ENCODE measurements at places on chromosomes 2 and 18.

DNA sequence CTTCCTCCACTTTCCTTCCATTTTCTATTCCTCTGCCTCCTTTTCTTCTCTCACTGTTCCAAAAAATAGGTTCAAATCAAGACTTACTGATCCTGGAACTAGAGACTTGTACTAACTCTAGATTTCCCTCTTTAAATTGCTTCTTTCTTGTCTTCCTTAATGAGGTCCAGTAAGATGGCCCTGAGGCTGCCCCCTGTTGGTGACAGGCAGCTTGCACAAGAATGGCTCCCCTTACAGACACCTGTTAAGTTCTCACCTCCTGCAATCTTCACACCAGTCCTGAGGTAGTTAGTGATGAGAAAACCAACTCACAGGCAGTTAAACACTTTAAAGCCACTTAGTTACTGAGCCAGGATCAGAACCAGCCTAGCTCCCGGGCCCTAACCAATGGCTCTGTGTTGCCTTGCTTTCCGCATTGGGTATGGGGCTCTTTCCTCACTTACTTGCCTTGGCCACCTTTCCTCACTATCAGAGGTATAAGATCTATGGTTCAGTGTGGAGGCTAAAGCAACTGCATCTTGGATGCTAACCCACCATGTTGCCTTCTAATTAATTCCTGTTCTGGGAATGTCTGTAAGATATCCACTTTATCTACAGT lies 130.6 kb downstream of the AKAIN1 start:
- DNase-seq = peak; percentile 14

GRCh38 chr2:20106746-20107145 lies 55.3 kb upstream of the LAPTM4A start:
- DNase-seq = peak; percentile 76

- DNase-seq = no peak
These were observed 95.0 kb downstream of the RNF144A start for GRCh38 chr2:7012141-7012764.

DNA sequence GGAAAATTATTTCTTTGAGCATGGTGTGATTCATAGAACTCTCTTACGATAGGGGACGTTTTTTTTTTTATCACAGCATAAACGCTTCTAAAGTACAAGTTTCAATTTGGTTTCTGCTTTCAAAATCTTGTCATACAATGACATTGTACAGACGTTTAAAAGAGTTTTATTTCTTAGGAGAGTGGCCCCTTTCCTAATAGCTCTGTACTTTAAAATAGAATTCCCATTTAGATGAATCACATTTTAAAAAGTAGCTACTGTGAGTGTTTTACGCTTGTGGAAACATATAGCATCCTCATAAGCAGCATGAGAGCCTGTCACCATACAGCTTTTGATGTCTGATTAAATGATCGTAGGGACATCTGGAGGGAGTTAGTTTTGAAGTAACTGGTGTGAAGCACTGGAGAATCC lies 510.9 kb downstream of the PARD3B start:
- no peak for DNase-seq

GRCh38 chr18:22541232-22541631 lies 123.5 kb upstream of the CTAGE1 start:
- DNase-seq = no peak

- peak; percentile 75 for DNase-seq
These were observed 391.8 kb upstream of the CRIM1 start for GRCh38 chr2:35963824-35964223.

GRCh38 chr2:137959166-137959565 lies 5.1 kb upstream of the HNMT start:
- DNase-seq = no peak

GRCh38 chr18:54358495-54359040 lies 862 bp downstream of the C18orf54 start:
- DNase-seq = peak; percentile 47
